ENCODE measurements at places on chromosomes 7 and 10.

- no peak for DNase-seq
Observed at GRCh38 chr10:61975391-61975932, 74.0 kb downstream of the ARID5B start.

DNA sequence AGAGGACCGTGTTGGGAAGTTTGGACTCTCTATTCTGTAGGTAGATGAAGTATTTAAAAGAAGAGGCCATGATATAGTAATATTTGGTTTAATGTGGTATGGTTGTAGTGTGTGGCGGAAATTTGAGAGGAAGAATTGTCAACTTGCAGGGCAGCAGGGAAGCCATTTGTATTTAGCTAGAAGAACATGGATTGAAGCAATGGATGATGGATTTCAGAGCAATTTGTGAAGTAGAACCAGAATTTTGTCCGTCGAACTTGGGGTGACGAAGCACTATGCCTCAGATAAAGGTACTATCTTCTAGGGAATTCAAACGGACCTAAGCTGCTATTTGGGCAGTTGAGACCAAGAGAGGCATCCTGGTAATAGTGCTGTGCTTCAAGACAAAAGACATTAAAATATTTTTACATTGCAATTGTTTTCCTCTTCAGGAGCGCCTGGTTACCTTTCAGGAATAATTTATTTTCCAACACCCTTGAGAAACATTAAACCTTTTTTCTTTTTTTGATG is 615 bp upstream of the WBP1L start:
- no peak for DNase-seq

- DNase-seq: no peak
Observed at GRCh38 chr10:110808615-110809014, 63.1 kb upstream of the PDCD4 start.

DNA sequence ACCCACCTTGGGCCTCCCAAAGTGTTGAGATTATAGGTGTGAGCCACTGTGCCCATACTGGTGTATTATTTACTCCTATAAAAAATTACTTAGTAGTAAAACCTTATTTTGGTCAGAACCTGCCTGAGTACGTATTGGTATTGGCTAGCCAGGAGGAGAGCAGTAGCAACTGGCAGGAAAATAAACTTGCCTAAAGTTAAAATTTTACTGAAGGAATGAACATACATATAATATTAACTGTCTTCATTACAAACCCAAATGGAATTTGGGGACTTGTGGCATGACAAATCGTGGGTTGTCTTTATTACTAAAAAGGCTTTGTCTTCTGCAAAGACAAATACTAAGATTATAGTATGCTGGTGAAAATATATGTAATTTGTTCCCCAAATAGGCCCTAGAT is 8.4 kb downstream of the RAB18 start:
- DNase-seq: no peak

DNA sequence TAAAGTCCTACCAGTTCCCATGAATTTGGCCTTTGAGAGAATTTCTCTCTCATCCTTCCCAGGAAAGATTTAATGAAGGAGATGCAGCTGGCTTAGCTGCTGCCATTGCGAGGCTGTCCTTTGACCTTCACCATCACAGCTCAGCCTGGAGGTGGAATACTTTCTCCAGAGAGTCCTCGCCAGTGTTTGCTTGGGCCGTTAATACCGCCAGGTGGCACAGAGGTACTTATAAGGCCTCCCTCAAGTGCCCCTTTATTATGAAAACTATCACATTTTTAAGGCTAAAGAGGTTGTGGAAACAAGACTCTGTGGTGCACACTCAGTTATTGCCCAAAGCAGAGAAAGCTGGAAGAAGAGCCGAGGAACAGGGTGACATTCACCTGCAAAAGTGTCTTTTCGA is 330.6 kb downstream of the CCSER2 start:
- DNase-seq: no peak
